ENCODE measurements at places on chromosomes 4 and X.
A peak's percentile ranks its signal among the peaks of the same experiment; 100 is the strongest.

DNA sequence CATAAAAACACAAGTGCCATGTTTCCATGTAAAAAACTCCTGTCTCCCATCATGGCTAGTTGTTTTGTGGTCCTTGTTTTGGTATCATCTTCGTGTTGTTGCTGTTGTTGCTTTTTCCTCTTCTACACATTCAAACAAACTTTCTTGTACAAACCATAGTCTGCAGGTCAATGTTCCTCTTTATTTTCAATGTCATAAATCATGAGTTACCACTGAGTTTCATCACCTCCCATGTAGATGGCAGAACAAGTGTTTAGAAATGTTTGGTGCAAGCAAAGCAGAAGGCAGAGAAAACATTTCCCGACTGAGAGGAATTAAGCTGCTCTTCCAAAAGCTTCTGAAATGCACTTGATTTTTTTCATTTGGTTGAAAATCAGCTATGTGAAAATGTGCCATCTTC is 166.0 kb downstream of the ANTXR2 start:
- DNase-seq, result no peak

DNA sequence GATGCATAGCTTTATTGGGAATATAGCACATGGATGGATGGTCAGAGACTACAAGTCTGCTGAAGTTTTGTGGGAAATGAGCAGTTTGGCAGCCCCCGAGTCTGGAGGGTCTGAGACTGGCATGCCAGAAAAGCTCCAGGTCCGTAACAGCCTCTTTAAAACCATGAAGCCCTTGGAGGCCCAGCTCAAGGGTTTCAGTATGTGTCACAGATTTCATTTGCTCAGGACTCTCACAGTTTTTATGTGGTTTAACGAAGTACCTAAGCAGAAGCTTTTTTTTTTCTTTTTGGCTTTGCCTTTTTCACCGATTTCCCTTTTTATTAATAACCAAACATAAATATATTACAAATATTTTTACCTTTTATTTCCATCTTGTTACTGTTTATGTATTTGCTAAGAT is 30.6 kb upstream of the TMEM184C start:
- DNase-seq, result no peak

DNA sequence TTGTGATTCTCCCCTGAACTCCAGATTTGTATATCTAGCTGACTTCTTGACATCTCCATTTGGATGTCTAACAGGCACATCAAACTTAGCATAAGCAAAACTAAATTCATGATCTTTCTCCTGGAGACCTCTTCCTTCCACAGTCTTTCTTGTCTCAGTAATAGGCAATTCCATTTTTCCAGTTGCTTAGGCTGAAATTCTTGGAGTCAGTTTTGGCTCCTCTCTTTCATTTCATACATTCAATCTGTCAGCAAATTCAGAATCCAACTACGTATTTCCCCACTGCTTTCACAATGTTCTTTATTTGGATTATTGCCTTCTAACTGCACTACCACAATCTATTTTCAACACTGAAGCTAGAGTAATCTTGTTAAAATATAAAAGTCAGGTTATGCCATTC is 219.9 kb upstream of the GLRA2 start:
- DNase-seq, result no peak

- DNase-seq, result no peak
Observed at GRCh38 chrX:72060921-72061490, 70.7 kb downstream of the RTL5 start.

DNA sequence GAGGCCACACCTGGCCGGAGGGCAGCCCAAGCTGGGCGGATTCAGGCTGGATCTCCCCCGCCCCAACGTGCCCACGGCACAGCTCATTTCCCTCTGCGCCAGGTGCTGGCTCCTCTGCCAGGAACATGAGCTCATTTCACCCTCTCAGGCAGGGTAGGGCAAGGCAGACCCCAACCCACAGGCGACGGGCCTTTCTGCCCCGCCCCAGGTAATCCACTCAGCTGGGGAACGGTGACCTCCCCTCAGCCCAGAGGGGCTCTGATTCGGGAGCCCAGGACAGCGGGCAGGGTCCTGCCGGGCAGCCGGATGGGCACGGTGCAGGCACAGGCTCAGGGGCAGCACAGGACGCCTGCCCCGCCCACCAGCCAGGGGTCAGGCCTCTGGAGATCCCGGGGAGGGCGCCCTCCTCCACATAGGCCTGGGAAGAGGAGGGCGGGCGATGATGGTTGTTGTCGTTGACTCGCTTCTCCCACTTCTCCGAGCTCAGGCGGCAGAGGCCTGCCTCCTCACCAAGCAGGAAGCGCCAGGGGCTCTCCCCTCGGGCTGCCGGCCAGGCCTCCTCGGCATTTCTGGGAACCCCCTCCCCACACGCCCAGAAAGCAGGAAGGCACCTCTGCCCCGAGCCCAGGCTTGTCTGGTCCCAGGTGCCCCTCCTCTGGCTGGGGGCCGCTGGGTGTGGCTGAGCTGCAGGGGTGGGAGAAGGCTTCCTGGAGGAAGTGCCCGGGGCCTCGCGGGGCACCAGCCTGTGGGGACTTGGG is 31.1 kb downstream of the TACC3 start:
- no peak for DNase-seq

- no peak for DNase-seq
Observed at GRCh38 chr4:157114671-157115070, 38.7 kb downstream of the GLRB start.

DNA sequence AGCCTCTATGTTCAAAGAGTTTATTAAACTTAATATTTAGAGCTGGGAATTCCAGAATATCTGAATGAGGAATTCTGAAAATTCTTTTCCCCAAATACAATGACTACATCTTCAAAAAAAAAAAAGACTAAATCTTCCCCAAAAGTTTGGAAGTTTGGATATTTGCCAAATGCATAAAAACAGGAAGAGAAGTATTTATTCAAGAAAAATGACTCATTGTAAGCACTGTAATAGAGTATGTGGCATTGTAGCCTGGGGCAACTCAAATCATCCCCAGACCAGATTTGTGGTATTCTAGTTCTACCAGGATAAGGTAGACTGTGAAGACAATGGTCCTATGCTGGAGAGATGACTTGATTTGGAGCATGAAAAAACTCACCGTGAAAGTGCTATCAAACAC is 78.5 kb upstream of the PDHA2 start:
- peak; percentile 74 for DNase-seq

DNA sequence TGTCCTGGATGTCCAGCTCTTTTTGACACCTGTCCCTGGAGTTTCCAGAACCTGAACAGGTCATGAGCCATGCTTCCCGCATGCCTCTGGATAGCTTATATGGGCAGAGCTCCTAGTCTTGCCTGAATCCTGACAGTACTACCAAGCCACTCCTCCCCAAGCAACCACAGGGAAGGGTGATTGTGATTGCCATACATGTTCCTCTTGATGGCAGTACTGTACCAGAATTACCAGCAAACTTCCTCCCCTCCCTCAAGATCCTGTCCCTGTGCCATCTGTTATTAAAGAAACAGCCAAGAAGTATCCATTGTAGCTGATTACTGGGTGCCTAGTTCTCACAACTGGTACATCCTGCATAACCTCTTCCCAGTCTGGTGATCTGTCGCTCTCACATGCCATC is 264.3 kb upstream of the AGTR2 start:
- no peak for DNase-seq

GRCh38 chr4:7457201-7458065 is 22.7 kb upstream of the PSAPL1 start:
- no peak for DNase-seq

- no peak for DNase-seq
Observed at GRCh38 chr4:14361084-14361483, 641.2 kb upstream of the CPEB2 start.

Measured in foreskin melanocyte (primary cell).